Cardiac fibroblast (primary cell): ENCODE measurements at places on chromosomes 6 and 20.
A peak's percentile ranks its signal among the peaks of the same experiment; 100 is the strongest.

DNA sequence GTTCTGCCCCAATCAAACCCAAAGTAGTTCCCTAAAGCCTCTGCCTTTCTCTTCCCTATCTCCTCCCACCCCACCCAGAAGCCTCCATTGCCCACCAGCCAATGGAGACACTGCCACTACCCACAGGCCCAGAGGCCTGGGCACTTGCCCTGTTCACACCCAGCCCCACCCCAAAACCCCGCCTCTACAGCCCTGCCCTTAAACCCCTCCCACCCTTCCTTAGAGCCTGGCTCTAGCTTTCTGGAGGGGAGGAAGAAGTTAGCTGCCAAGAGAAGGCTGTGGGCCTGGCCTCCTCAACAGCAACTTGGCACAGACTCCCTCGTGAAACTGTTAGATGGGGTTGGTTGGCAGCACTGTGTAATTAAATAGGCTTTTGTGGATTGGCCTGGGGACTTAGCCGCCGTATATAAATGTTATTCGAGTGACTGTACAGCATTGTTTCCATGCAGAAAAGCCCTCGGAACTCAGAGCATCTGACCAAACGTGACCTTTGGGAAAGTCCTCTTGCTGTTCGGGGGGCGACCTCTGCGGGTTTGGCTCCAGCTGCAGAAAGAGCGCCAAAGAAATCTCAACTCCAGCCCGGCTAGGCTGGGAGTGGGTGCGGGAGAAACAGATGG is 31.4 kb downstream of the COL11A2 start:
- peak; percentile 84 for DNase-seq

- DNase-seq = no peak
These were observed 128.4 kb downstream of the KLHL32 start for GRCh38 chr6:97052896-97053295.

DNA sequence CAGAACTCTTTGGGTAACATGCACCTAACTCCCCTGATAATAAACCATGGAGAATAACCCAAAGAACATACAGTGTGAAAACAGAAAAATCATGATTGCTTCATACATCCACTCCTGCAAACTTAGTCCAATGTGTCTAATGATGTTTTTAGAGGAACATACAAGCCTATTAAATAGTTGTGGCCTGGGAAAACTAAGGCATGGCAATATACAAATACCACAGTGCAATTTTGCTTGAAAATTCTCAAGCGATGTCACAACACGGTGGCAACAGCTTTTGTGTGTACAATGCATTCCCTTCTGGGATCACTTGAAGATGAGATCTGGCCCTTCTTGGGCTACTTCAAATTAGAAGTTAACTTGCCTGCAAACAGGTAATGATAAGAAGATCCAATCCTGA is 16.7 kb downstream of the MAP3K5 start:
- peak; percentile 22 for DNase-seq

GRCh38 chr20:62053465-62054196 is 12.1 kb downstream of the TAF4 start:
- DNase-seq = no peak

- DNase-seq = no peak
These were observed 822.4 kb upstream of the ADGRB3 start for GRCh38 chr6:67812693-67813092.

GRCh38 chr20:48787861-48788375 is 39.9 kb downstream of the PREX1 start:
- DNase-seq = peak; percentile 74
